Keratinocyte (primary cell): ENCODE measurements at places on chromosomes 12 and 14.

DNA sequence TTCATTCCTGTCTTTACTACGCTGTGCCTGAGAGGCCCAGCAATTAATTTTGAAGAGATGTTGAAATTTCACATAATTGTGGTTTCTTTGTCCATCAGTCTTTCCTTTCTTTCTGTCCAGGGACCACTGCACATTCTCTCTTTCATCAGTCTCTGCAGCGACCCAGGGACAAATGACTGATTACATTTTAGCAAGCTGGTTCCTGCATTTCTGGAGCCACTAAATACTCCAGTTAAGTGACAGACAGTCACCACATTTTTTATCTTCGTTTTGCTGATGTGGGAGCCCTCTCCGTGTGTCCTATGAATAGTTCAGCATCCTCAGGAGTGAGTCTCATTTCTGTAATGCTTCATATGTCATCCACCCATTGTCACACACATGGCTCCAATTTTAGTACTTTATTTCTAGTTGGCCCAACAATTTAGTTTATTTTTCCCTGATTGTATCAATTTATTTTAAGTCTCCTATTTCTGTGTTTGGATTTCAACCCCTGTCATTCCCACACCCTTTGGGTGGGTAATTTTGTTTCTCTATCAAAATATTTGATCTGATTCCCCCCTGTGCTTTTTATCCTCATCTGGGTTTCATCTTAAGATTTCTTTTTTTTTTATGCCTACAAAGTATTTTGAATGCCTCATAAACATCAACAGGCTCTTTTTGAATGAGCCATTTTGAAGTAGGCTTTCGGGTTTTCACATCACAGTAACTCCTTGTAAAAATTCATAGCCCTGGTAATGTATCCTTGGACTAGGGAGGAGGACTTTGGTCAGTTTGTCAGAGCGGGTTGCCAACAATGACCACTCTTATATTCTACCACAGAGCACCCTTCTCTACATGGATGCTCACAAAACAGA, 1196.5 kb downstream of the GALC start:
- DNase-seq: no peak

DNA sequence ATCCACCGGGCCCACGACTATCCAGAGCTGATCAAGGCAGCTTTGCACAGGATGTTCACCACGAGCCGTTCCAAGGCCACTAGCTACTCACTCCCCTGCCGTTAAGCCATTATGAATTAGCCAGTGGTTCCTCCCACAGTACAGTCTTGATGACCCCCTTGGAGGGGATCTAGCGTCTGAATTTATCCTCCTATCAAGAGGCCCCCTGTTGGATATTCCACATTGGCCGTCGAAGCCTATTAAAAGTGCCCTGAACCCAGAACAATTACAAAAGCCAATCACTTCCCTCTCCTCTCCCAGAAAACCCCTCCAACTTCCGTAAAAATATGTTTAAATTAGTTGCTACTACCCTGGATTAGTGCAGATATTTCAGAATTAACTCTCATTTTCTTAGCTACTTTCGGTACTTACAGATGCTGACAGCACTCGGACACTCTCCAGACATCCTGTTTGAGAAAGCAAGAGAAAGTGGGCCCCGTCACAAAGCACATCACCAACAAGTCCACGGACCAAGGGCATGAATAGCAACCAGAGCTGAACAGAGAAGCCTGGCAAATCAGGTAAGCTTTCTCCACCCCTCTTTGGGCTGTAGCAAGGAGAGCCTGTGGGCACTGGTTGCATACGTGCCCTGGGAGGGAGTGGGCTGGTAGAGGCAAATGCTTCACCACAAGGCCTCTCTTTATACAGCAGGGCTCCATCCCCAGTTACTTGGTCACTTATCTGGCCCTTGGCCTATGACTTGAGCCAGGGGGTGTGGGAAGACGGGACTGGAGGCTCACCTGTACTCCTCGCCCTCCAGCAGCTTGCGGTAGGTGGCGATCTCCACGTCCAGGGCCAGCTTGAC, 5.3 kb downstream of the KRT3 start:
- no peak for DNase-seq

GRCh38 chr12:108686780-108687179, 44.5 kb downstream of the CORO1C start:
- DNase-seq: no peak

DNA sequence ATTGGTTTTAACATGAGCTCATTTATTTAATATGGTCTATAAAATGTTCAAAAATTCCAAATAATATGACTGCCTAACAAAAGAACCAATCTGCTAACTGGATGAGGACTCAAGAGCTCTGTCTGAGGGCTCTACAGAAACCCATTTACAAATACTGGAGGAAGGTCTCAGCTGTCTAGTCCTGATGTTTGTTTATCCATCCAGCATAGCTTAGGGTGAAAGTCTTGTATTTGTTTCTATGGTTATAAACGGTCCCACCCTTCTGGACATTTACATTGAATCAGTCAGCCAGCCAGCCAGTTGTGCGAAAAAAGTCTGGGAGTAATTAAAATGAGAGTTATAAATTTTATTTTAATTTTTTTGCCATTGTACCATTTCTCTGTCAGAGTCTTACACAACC, 220.7 kb downstream of the BMP4 start:
- DNase-seq: no peak

GRCh38 chr12:130608132-130608531, 108.0 kb downstream of the RIMBP2 start:
- DNase-seq: no peak

DNA sequence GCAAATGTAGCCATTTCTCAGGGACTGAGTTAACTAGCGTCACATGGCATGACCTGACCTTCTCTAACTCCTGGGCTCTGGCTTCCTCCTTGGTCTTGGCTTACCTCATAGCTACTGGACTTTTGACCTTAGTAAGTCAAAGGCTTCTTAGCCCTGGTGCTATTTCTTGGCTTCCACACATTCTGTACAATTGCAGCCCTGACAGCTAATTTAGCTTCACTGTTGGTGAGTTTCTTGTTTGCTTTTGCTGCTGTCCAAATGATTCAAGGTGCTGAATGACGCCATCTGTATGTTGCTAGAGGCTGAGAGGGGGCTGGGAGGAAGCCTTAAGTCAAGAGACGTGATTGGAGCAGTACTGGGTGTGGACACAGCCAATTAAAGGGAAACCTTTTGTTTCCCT, 202.7 kb downstream of the PRKD1 start:
- DNase-seq: no peak
